ENCODE measurements at places on chromosomes 7 and 10.

DNA sequence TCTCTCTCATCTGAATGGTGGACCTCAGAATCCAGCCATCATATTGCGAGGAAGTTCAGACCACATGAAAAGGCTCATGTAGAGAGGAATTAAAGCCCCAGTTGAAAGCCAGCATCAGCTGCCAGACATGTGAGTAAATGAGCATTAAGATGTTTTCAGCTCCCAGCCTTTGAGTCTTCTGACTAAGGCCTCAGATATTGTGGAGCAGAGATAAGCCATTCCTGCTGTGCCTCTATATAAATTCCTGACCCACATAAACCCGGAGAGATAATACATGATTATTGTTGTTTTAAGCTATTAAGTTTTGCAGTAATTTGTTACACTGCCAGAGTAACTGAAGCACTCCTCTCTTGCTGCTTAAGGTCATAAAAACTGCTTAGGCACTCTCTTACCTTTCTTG, 14.6 kb downstream of the FAM149B1 start:
- no peak for DNase-seq

- DNase-seq: no peak
Measured at GRCh38 chr7:82677493-82677892, 233.9 kb upstream of the CACNA2D1 start.

DNA sequence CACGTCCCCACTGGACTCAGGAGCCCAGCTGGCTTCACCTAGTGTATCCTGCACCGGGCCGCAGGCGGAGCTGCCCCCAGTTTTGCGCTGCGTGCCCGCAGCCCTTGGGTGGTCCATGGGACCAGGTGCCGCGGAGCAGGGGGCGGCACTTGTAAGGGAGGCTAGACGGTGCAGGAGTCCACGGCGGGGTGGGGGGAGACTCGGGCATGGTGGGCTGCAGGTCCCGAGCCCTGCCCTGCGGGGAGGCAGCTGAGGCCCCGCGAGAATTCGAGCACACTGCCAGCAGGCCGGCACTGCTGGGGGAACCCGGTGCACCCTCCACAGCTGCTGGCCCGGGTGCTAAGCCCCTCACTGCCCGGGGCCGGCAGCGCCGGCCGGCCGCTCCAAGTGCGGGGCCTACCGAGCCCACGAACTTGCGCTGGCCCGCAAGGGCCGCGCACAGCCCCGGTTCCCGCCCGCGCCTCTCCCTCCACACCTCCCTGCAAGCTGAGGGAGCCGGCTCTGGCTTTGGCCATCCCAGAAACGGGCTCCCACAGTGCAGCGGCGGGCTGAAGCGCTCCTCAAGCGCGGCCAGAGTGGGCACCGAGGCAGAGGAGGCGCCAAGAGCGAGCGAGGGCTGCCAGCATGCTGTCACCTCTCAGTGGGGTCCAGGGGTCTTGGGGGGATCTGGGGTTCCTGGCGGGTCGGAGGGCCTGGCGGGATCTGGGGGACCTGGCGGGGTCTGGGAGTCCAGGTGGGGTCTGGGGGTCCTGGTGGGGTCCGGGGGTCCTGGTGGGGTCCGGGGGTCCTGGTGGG, 81.4 kb downstream of the VIPR2 start:
- no peak for DNase-seq

GRCh38 chr7:954330-955238, at the start of gene ADAP1:
ADAP1 (minus strand) TSS chr7:954680; CDS start chr7:954477, 203 bp downstream.
- DNase-seq: no peak

- no peak for DNase-seq
Measured at GRCh38 chr7:122123746-122124145, 20.3 kb downstream of the AASS start.

GRCh38 chr10:101682172-101682825, 12.7 kb downstream of the FBXW4 start:
- DNase-seq: no peak

- no peak for DNase-seq
Measured at GRCh38 chr10:123045961-123046731, 37.3 kb downstream of the ACADSB start.

- DNase-seq: no peak
Measured at GRCh38 chr7:112622159-112622715, 141.4 kb downstream of the LSMEM1 start.

- DNase-seq: no peak
Measured at GRCh38 chr7:131945957-131946544, 389.6 kb upstream of the PODXL start.

GRCh38 chr7:46784732-46785131, 797.2 kb downstream of the TNS3 start:
- DNase-seq: no peak

GRCh38 chr7:43112459-43112940, at the start of gene HECW1:
HECW1 (plus strand) TSS chr7:43112647; CDS start chr7:43243906, 131,259 bp downstream.
- no peak for DNase-seq

GRCh38 chr10:98097616-98098015, 36.8 kb upstream of the R3HCC1L start:
- DNase-seq: peak; percentile 14

DNA sequence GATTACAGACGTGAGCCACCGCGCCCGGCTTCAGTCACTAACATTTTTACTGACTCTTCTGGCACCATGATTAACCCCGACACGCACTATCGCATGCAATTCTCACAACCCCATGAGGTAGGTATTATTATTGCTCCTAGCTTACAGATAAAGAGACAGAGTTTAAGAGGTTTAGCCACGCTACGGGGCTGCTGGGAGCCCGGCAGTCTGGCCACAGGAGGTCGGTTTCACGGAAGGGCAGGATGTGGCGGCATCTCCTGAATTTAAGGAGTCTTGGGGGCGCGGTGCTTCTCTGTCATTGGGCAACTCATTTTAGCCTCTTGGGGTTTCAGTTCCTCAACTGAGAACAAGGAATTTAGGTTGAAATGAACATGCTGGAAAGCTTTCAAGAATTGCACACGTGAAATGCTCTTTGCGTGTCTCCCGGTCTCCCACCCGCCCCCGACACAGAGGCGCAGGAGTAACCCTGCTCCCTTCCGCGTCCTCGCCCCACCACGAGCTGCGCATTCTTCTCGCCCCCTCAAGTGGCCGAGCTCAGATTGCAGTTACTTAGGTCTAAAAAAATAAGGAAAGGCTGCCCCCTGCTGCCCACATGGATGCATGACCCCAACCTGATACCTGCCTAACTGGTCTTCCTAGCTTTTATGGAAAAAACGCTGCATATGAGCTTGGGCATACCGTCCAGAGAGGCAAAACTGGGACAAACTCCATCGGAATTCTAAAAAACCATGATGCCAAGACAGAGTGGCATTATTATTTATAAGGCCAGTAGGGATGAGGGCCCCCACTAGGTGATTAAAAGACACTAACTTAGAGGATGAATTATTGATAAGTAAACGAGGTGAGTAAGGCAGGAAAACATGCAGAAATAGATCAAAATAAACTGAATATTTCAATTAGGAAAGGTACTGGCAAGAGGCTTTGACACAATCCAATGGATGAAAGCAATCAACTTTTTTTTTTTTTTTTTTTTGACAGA, 12.4 kb downstream of the PRSS2 start:
- peak; percentile 85 for DNase-seq

DNA sequence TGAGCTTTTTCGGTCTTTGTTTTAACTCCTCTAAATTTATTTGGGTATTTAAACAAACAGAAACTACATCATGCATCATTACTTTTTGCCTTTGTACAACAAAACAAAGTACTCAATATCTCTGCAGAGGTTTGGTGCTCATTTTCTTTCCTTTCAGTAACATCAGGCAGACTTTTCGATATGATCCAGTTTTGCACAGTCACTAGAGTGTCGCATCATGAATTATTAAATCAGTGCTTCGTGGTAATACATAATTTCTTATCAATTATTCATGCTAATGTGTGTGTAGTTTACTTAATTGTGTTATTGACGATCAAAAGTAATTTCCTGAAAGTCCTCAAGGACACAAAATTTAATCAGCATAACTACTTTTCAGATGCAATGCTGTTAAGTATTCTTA, 31.8 kb downstream of the DRGX start:
- no peak for DNase-seq

DNA sequence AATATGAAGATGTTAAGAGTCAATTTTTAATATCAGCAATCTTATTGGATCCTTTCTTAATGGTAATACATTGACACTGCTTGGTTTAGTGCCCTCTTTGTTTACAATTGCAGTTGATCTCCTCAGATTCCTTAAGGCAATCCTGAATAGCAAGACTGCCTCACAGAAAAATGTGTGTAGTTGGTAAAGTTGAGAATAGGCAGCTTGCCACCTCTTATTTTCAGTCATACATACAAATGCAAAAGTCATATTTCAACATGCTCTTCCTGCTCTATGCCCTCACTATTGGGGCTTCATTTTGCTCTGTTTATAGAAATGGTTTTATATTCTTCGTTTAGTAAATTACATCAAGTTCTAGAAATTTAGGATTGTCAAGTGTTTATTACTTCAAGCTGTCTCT, 661.1 kb upstream of the ANKRD30A start:
- DNase-seq: no peak

DNA sequence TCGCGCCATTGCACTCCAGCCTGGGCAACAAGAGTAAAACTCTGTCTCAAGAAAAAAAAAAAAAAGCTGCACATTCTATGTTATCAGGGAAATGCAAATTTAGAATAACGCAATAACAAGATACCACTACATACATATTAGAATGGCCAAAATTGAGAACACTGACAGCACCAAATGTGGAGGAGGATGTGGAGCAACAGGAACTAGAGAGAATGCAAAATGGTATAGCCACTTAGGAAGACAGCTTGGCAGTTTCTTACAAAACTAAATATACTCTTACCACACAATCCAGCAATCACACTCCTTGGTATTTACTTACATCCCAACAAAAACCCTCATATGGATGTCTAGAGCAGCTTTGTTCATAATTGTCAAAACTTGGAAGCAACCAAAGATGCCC, 76.8 kb downstream of the ALOX5 start:
- no peak for DNase-seq

DNA sequence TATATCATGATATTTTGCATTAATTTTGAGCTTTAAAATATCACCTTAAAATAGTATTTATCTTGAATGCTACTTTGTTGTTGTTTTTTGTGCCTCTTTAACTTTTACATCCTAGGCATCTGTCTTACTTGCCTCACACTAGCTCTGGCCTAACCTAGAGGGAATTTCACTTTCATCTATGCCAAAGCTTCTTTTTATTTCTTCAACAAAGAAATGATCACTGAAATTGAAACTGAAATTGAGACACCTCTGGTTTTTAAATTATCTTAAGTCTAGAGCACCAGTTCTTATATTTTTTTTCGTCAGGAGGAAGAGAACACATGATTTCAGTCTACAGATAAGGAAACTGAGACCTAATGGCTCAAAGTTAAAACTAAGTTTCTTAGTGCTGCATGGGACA, 3.5 kb upstream of the SCIN start:
- DNase-seq: no peak

DNA sequence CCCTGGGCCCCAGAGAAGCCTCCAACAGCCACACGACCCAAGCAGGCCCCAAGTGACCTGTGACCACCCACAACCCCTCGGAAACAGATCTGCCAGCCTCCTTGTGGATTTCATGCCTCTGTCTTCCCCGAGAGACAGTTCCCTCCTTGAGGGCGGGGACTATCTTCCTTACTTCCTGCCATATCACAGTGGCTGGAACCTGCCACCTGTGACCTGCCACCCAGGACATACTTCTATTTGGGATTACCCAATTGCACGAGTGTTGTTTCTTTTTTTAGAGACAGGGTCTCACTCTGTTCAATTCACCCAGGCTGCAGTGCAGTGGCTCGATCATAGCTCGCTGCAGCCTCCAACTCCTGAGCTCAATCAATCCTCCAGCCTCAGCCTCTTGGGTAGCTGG, 25.9 kb downstream of the TNRC18 start:
- no peak for DNase-seq

DNA sequence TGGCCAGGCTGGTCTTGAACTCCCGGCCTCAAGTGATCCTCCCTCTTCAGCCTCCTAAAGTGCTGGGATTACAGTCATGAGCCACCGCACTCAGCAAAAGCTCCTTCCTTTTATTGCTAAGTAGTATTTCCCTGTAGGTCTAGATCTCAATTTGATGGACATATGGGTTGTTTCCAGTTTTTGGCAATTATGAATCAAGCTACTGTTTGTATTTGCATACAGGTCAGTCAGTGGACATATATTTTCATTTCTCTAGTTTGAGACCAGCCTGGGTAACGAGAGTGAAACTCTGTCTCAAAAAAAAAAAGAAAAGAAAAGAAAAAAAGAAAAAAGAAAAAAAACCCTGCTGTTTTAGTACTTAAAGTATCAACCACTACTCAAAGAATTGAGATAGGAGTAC, 6.4 kb upstream of the PRKRIP1 start:
- no peak for DNase-seq

DNA sequence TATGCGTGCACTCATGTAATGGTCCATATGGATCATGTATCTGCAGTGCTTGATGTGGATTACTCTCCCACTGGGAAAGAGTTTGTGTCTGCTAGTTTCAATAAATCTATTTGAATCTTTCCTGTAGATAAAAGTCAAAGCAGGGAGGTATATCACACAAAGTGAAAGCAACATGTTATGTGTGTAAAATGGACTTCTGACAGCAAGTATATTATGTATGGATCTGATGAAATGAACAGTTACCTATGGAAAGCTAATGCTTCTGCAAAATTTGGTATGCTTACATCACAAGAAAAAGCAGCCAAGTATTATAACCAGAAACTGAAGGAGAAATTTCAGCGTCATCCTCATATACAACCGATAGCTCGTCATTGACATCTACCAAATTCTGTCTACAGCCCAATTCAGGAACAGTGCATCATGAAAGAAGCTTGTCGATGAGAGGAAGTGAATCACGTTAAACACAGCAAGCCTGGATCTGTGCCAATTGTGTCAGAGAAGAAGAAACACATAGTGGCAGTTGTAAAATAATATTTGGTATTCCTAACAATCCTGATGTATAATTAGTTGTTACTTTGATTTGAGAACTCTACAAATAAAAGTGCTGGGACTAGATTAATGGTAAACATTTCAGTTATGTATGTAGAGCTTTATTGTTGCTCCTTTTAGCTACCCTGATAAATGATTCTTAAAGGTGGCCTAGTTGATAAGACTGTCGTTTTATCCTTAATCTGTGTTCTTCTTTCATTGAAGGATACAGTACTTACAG, 14.2 kb upstream of the SYPL1 start:
- DNase-seq: no peak

DNA sequence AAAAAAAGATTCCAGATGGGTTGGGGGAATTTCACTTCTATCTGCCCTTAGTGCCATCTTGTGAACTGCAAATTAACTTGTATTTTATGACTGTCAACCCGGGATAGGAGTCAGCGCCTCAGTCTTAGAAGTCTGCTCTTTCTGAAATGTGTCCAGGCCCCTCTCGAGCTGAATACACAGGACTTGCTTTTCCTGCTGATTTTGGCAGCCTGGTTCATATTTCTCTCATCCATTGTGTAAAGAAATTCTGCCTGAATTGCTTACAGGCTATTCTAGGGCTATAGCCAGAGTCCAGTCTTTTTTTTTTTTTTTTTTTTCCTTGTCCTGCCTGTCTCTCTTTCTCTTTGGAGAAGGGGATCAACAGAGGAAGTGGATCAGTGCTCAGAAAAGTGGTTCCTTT, 24.6 kb downstream of the GATA3 start:
- DNase-seq: no peak
